Natural killer cell treated with Interleukin-12 subunit alpha and Interleukin-12 subunit beta and Interleukin-15 and Interleukin-18, amount 100 ng/mL, for 72 hours (primary cell): ENCODE measurements at places on chromosomes 1 and 21. TPM values are rescaled to one million over a fixed set of nuclear protein-coding genes. Genes with fewer than 3 reads are reported as not detected.

The B3GALT5 gene
- not detected for total RNA-seq

The KCNE2 gene
- total RNA-seq: not detected

The OR2T11 gene
- total RNA-seq: not detected

The LENEP gene
- total RNA-seq: 0.48 TPM

The TDRD10 gene
- total RNA-seq: not detected

The EDN2 gene
- total RNA-seq: not detected

The OR2L5 gene
- not detected for total RNA-seq

The PRPF38B gene
- 104 TPM for total RNA-seq

The SEMA6C gene
- total RNA-seq: 0.90 TPM

The DNAJC28 gene
- total RNA-seq: 0.86 TPM

The TCP10L gene
- total RNA-seq: 1.1 TPM

The CELA3B gene
- not detected for total RNA-seq

The CADM3 gene
- not detected for total RNA-seq

The MYOG gene
- not detected for total RNA-seq
